ENCODE measurements at places on chromosomes 3 and 15. TPM values are rescaled to one million over a fixed set of nuclear protein-coding genes. Genes with fewer than 3 reads are reported as not detected.

DNA sequence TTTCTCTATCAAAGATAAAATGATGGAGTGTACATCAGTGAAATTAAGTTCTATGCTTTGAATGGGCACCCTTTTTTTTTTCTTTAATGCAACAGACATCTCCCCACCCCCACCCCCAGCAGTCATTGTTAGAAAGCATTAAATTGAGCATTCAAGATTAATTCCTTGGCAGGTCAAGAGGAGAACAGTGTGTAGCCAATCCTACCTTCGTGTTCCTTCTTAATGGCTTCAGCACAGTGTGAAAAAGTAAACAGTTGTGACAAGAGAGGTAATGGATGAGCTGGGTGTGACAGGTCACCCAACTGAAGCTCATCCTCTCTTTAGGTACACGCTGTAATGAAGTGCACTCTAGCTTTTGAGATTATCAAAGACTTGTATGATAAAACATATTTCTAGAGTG is 198.5 kb upstream of the RARB start:
- no peaks in the 10 kb centered on the region for H3K27me3 ChIP-seq
- H3K4me3 ChIP-seq, result no peak overlapping the region
- no peak for DNase-seq
- H3K27ac ChIP-seq, result no peak overlapping the region
- H3K4me1 ChIP-seq, result no peaks in the 10 kb centered on the region

The SLC2A2 gene
- not detected for total RNA-seq

DNA sequence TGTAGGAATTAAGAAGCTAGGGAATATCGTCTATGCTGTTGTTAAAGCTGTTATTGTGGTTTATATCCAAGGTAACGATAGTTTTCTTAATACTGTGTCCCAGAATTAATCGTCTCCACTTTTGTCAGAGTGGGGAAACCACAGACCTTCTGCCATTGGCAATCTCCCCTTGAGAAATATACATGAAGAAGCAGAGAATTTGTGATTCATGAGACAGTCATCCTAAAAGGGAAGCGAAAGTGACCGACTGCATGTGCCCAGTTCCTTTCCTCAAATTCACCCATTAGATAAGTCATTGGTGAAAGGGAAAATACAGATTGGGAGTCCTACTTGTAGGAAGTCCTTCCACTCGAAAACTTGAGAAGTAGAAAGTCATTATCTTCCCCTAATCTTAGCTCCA is 26.6 kb downstream of the DIPK2A start:
- DNase-seq, result no peak
- H3K27ac ChIP-seq, result no peak overlapping the region
- H3K4me1 ChIP-seq, result no peaks in the 10 kb centered on the region
- H3K36me3 ChIP-seq, result peaks cover 5% of the 10 kb centered on the region

- no peak overlapping the region for H3K27ac ChIP-seq
- no peak for DNase-seq
- no peaks in the 10 kb centered on the region for H3K27me3 ChIP-seq
- H3K4me1 ChIP-seq, result no peaks in the 10 kb centered on the region
Measured at GRCh38 chr3:66762916-66763693, 235.0 kb upstream of the KBTBD8 start.

DNA sequence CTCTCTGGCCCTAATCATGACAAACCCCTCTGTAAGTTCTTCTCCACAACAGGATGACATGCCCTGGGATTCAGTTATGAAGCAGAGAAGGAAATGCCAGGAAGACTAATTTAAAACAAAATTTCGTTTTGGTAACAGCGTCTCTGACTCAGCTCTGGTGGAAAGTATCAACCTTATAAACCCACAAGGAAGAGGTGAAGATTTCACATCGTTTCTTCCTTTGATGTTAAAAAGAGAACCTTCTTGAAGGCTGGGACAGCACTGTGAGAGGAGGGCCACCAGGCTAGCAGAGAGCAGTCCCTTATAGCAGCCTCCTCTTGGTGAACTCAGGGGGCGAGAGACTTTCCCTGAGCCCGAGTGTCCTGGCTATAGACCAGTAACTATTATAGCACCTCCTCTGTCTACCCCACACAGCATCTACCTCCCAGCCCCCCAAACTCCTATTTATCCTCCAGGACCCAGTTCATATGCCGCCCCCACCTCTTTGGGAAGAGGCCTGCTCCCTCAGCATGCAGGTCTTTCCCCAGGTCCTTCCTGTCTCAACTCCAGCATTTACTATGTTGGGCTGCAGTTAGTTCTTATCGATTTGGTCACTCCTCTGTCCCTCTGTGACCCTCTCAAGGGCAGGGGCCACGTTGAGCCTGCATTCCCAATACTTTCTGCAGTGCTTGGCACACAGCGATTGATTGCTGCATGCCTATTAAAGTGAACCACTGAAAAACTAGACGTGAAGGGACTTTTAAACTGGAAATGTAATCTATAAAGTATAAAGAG is 321.5 kb upstream of the ICE2 start:
- no peak overlapping the region for H3K4me3 ChIP-seq
- peaks cover 38% of the 10 kb centered on the region for H3K4me1 ChIP-seq
- no peak for DNase-seq
- peaks cover 18% of the 10 kb centered on the region for H3K27me3 ChIP-seq
- no peaks in the 10 kb centered on the region for H3K36me3 ChIP-seq

DNA sequence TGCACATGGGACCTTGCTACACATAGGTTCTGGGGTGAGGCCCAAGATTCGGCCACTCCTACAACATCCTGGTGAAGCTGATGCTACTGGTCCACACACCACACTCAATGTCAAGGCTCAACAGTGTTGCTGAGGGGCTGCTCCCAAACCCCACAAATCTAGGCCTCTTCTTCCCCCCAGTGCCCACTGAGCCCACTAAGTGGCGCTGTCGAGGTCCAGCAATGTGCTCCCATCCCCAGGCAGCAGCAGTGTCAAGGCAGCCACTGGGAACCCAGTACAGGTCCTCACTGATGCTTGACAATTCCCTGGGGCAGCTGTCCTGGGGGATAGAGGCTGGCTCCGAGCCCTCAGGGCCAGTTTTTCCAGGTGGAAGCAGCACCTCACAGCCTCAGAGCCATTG is 21.5 kb downstream of the SCN5A start:
- H3K27ac ChIP-seq, result no peak overlapping the region
- H3K36me3 ChIP-seq, result no peaks in the 10 kb centered on the region
- DNase-seq, result no peak
- H3K27me3 ChIP-seq, result no peaks in the 10 kb centered on the region
- no peaks in the 10 kb centered on the region for H3K4me1 ChIP-seq

DNA sequence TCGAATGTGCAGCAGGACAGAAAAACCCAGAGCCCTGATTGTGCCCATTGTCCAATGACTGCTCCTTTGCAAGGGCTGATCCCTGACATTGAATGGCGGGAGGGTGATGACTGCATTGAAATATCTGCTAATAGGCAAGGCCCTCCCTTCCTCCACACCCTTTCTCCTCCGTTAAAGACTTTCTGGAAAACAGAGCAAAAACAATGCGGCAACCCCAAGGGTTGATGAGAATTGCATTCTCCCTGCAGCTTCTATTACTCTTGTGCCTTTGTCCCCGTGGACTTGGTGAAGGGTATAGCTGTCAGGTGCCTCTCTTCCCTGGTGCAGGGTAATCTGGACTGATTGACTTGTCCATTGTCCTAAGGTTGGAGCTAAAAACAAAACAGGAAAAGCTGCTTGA is 71.8 kb downstream of the THSD4 start:
- no peaks in the 10 kb centered on the region for H3K36me3 ChIP-seq
- H3K4me1 ChIP-seq, result no peaks in the 10 kb centered on the region
- H3K27ac ChIP-seq, result no peak overlapping the region
- no peaks in the 10 kb centered on the region for H3K27me3 ChIP-seq
- H3K4me3 ChIP-seq, result no peak overlapping the region

GRCh38 chr3:17602126-17602525 is 140.3 kb downstream of the TBC1D5 start:
- DNase-seq, result no peak
- H3K4me3 ChIP-seq, result no peak overlapping the region
- H3K27ac ChIP-seq, result no peak overlapping the region
- peaks cover 3% of the 10 kb centered on the region for H3K36me3 ChIP-seq
- H3K27me3 ChIP-seq, result no peaks in the 10 kb centered on the region

The MGA gene
- 37.7 TPM for total RNA-seq

DNA sequence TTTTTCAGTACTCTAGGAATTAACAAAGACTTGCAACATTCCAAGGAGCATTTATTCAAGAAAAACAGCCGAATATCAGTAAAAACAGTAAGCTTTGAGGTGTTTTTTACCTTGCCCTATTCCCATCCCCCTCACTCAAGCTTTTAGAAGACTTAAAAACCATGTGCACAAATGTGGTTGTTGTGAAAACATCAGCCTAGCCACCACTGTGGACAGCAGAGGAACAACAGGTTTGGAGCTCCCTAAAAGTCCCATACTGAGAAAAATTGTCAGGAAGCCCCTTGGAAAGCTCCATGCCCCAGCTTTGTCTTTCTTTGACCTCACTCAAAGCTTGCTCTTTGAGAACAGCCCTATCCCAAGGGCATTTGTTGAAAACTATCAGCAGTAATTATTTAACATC is 34.7 kb upstream of the RSL24D1 start:
- H3K4me1 ChIP-seq, result peaks cover 18% of the 10 kb centered on the region
- DNase-seq, result no peak

GRCh38 chr15:57393061-57393460 is 16.8 kb downstream of the CGNL1 start:
- peaks cover 8% of the 10 kb centered on the region for H3K27me3 ChIP-seq
- no peaks in the 10 kb centered on the region for H3K36me3 ChIP-seq
- no peak for DNase-seq
- H3K27ac ChIP-seq, result no peak overlapping the region
- H3K4me1 ChIP-seq, result no peaks in the 10 kb centered on the region

The TNIK gene
- 39.9 TPM for total RNA-seq

GRCh38 chr15:28086175-28086703 is 12.9 kb downstream of the OCA2 start:
- H3K27ac ChIP-seq, result no peak overlapping the region
- peaks cover 31% of the 10 kb centered on the region for H3K27me3 ChIP-seq
- peaks cover 10% of the 10 kb centered on the region for H3K4me1 ChIP-seq
- no peaks in the 10 kb centered on the region for H3K36me3 ChIP-seq
- no peak overlapping the region for H3K4me3 ChIP-seq

The CP gene
- total RNA-seq, result not detected

The GATM gene
- total RNA-seq, result 3.2 TPM

DNA sequence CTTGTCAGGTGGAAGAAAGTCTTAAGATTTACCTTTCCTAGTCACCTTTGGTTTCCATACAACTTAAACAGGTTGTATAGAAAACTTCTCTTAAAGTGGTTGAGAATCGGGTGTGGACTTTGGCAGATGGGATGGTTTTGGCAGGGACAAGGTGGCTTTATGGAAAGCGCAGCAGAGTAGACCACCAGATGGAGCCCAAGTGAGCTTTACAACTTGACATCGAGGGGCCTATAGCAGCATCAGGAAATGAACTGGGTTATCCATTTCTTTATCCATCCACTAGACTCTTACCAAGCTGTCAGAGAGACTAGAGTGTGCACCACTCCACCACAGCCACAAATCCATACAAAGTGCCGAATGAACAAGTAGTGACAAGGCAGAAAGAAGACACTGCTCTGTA is 85.3 kb upstream of the MBNL1 start:
- no peaks in the 10 kb centered on the region for H3K27me3 ChIP-seq
- no peak overlapping the region for H3K4me3 ChIP-seq
- no peaks in the 10 kb centered on the region for H3K36me3 ChIP-seq

DNA sequence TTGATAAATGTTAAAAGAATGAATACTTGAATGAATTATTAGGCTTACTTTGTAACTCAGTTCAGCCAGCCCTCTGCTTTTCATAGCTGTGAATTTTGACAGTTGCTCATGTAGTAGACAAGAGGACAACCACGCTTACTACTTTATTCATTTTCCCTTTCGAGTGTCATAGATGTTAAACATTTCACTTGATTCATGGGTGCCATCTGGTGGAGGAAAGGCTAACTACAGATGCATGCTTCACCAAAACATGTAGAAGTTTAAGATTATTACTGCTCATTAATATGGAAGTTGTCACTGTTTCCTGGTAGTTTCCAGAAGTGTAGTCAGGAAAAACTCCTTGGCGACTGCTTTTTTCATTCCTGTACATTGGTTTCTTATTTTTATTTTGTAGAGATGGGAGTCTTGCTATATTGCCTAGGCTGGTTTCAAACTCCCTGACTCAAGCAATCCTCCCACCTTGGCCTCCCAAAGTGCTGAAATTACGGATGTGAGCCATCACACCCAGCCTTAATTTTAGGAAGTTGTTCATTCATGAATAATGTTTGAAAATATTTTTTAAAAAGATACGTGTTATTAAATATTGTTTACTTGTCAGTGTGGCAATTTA is 163.2 kb downstream of the B3GALNT1 start:
- DNase-seq, result peak; percentile 32
- H3K36me3 ChIP-seq, result no peaks in the 10 kb centered on the region
- H3K4me1 ChIP-seq, result peaks cover 3% of the 10 kb centered on the region

DNA sequence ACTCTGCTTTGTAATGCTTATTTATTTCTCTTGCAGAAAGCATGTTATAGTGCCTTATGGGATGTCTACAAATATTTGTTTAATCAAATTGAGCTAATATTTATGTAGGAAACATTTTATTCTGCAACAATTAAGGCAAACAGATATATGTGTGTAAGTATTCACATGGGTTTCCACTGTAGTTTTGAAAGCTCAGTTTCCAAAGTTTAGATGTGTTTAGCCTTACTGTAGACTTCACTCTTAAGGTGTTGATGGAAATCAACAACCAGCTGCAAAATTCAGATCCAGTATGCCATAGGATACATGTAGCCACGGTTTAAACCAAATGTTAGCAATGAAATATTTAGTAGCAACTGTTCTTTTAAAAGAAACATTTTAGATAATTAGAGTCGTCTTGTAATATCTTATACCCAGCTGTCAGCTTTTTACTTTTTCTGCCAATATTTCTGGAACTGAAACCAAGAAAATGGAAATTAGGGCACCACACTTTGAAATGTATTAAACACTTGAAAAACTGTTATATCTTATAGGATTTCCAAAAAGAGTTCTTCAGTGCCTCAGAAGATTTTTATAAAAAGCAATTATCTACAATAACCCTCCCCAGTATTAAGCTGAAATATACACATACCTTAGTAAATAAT is 18.5 kb downstream of the PIK3CA start:
- H3K36me3 ChIP-seq, result no peaks in the 10 kb centered on the region
- H3K4me3 ChIP-seq, result no peak overlapping the region
- peaks cover 8% of the 10 kb centered on the region for H3K27me3 ChIP-seq
- no peak for DNase-seq

DNA sequence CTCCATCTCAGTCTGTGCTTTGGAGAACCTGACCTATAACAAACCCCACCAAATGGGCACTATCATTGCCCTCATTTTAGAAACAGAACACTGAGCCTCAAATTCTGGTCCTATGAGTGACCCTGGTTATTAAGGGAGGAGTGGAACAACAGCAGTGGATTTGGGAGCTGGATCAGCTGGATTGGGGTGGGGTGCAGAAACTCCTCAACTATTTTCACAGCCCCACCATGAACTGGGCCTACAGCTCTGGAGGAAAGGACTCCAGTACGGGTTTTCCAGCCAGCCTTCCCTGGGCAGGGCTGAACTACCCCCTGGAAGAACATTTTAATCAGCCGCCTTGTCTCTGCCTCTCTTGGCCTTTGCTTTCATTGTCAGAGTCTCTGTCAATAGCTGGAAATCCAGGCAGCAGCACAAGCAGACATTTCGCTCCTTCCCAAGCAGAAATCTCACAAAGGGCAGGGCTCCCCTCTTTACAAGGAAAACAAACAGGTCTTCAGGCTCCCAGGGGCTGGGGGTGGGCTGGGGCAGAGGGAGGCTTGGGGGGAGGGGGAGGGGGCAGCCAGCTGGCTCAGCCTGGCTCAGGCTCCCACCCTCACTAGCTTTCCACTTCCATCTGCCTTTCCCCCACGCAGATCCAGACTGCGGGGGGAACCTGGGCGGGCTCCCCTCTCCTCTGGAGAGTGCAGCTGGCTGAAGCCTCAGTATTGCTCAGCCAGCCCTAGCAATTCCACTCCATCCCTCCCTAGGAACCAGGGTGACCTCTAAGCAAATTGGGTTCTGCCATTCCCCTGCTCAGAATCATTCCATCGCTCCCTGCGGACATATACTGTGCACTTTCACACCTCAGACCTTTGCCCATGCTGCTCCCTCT is 13.7 kb upstream of the TLE3 start:
- no peaks in the 10 kb centered on the region for H3K36me3 ChIP-seq
- H3K4me3 ChIP-seq, result no peak overlapping the region
- no peak overlapping the region for H3K27ac ChIP-seq

Data from activated T-helper 2 cell treated with anti-CD3 and anti-CD28 coated beads, Interferon-gamma antibody, Interleukin-2, Interleukin-4, amounts not matched to agents 10 μg/mL and 5 μg/mL and 100 μg/mL, durations not matched to agents 14 hours and 24 hours and 36 hours (primary cell).